Ecto neural progenitor cell (in vitro differentiated cells): ENCODE measurements at places on chromosomes 7 and 10.

GRCh38 chr10:70354556-70354955 lies 27.9 kb downstream of the LRRC20 start:
- DNase-seq, result no peak

GRCh38 chr10:45058992-45059561 lies 58.4 kb downstream of the ZNF22 start:
- no peak for DNase-seq

GRCh38 chr7:42456267-42456666 lies 219.3 kb upstream of the GLI3 start:
- no peak for DNase-seq

GRCh38 chr10:131845505-131846239 lies 55.1 kb upstream of the PPP2R2D start:
- DNase-seq, result peak; percentile 41

DNA sequence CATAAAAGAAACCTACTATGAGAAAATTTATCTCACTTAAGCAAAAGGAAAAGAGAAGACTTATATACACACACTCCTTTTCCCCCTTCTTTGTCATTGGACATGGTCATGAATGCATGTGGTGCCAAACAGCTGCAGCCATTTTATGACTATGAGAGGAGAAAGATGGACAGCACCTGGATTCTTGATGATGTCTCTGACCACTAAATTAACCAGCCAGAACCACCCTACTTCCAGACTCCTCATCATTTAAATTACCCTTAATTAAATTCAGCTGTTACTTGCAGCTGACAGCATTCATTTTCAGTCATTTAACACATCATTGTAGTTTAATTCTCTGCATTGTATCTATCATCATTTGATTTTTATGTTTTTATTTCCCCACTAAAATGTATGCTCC lies 379.0 kb upstream of the HPS1 start:
- DNase-seq, result no peak

- DNase-seq, result peak; percentile 39
Observed at GRCh38 chr10:47449102-47449978, 34.6 kb downstream of the ANXA8 start.
